Activated gamma-delta T cell (primary cell): ENCODE measurements at places on chromosomes 6 and 20.

DNA sequence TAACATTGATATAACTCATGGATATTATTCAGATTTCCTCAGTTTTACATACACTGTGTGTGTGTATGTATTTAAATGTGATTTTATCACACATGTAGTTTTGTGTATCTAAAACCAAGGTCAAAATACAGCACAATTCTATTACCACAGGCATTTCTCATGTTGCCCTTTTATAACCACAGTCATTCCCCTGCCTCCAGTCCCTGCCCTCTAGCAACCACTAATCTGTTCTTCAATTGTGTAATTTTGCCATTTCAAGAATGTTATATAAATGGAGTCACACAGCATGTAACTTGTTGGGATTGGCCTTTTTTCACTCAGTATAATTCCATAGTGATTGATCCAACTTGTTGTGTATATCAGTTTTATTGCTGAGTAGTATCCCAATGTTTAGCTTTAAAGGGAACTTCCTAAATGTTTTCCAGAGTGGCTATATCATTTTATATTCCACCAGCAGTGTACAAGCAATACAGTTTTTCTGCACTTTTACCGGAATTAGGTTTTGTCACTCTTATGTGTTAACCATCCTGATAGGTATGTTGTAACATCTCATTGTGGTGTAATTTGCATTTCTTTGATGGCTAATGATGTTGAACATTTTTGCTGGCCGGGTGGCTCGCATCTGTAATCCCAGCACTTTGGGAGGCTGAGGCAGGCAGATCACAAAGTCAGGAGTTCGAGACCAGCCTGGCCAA is 338.2 kb downstream of the SOX4 start:
- no peak for DNase-seq

- no peak for DNase-seq
Measured at GRCh38 chr6:160121558-160121957, at the start of gene SLC22A1. SLC22A1 (plus strand) TSS chr6:160121815; CDS start chr6:160121936, 121 bp downstream.

- DNase-seq: no peak
Measured at GRCh38 chr6:142213402-142213801, 66.3 kb downstream of the VTA1 start.

- DNase-seq: no peak
Measured at GRCh38 chr6:128500749-128501600, 19.4 kb downstream of the PTPRK start.

GRCh38 chr6:130019326-130020072 is 1.1 kb downstream of the L3MBTL3 start:
- DNase-seq: peak; percentile 17

GRCh38 chr6:143062551-143062950 is 1.9 kb downstream of the AIG1 start:
- DNase-seq: no peak

GRCh38 chr6:140174524-140174923 is 800.1 kb upstream of the CITED2 start:
- no peak for DNase-seq

GRCh38 chr6:7939864-7940228 is 29.3 kb upstream of the TXNDC5 start:
- DNase-seq: no peak

DNA sequence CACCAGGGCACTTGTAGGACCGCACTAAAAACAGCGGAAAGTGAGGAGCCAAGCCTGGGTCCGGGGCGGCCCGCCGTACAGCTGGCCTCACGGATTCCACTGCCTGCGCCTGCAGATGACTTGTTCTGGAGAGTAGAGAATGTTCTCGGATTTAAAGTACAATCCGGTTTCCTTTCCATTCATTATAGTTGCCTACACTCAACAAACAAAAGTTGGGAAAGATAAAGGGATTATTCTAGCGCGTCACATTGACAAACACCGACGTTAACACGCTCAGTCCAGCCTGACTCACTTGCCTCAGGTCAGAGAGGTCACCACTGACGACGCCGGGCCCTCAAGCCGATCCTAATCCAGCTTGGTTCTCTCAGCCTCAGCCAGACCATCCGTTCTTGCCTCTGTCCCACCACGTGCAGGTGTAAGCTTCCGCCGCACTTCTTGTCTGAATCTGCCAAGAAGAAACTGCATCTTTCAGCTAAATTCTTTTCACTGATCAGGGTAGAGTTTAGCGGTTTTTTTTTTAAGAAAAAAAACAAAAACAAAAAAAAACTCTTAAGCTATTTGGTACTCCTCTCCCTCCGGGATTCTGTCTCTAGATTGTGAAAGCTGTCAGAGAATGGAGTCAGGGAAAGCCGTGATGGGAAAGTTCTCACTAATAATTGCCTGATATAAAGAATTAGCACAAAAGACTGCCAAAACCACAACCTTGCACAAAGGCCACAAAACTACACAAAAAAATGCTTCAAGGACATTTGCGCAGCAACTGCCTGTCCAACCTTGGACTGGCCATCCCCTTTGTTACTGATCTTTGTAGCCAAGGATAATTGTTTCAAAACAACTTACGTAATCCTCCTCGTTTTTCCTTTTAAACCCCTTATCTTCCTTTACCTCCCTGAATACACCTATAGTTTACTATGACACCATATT is 1.1 kb upstream of the PHF10 start:
- DNase-seq: no peak

DNA sequence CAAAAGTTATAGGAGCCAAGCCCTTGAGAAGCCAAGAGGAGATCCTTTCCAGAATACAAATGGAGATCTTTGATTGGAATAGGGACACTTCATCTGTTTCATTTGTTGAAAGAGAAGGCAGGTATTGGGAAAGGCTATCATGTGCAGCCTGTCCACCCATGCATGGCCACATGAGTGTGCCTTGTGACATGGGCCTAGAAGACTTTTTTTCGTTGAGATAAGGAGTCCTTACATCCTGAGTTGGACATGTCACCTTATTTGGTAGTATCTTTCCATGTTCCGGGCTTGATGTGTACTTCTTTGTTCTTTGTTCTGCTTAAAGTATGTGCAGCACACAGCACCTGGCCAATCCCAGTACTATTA is 42.1 kb upstream of the SYNCRIP start:
- DNase-seq: no peak

DNA sequence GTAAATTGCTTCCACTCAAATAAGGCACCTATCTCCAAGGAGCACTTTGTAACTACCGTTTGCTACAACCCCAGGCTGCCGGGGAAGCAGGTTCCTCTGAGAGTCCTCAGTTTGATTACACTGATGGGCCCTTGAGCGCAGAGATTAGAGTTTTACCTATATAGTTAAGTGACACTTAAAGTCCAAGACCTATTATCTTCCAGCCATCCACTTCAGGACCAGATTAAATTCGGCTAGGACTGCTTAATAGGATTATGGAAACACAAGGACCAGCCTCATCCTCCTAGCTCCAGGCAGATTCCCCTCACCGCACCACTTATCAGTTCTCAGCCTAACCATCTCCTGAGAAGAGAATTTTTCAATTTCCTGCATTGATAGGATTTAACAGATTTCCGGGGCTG is 64.7 kb upstream of the TIAM2 start:
- DNase-seq: no peak

- no peak for DNase-seq
Measured at GRCh38 chr6:24876499-24877465, 59.0 kb downstream of the RIPOR2 start.

DNA sequence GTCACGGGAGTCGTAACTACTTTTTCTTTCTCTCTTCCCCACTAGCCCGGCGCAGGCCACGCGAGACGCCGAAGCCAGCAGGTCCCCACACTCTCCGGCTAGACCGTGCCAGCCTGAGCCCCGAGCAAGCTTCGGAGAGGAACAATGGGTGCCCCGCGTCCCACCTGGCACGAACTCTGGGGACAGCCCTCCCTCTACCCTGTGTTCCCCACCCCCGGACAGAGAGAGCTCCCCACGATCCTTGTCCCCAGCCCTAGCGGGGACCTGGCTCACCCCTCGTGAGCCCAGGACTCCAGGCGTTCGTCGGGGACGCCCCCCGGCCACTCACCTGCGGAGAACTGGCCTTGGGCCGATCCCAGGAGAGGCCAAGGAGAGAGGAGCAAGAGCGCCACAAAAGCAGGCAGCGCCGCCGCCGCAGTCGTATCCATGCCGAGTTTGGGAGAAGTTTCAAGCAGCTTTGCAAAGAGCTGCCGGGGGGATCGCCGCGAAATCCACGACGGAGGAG is 416 bp downstream of the PTPRK start:
- peak; percentile 13 for DNase-seq

DNA sequence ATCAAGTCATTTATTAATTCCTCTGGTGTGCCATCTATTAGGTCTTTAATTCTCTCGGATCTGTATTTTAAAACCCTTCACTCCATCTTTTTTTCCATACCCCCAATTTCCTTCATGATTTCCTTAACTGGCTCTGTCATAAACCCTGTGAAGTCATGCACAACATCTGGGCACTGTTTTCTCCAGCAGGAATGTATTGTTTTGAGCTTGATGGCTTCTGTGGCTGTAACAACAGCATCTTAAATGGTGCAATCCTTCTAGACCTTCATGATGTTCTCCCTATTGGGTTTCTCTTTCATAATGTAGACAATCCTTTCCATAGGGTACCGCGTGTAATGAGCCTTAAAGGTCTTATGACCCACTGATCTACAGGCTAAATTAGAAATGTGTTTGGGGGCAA is 29.0 kb downstream of the CDK19 start:
- DNase-seq: no peak

GRCh38 chr20:50195524-50196120 is 5.0 kb downstream of the CEBPB start:
- DNase-seq: no peak

- DNase-seq: no peak
Measured at GRCh38 chr6:163750431-163751031, 336.0 kb downstream of the QKI start.

GRCh38 chr6:73017476-73017875 is 207.8 kb downstream of the KHDC1L start:
- no peak for DNase-seq

GRCh38 chr20:41387444-41387851 is 20.8 kb upstream of the EMILIN3 start:
- no peak for DNase-seq

- DNase-seq: no peak
Measured at GRCh38 chr6:43990627-43991619, 136.3 kb downstream of the MRPL14 start.

DNA sequence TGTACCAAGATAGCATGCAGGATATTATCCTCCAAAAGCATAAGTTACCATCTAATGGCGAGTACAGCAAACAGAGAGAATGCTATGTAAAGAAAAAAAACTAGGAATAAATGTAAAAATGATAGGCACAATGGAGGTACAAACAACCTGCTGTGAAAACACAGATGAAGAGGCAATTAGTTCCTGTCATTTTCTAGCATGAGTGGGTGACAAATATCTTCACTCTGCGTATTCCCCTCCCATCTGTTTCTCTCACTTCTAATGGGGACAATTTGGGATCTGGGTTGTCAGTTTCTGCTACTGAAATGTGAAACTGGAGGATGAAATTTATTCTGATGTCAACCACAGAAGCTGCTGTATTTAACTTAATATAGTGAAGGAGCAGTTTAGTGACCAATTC is 11.7 kb upstream of the PTPRK start:
- no peak for DNase-seq

DNA sequence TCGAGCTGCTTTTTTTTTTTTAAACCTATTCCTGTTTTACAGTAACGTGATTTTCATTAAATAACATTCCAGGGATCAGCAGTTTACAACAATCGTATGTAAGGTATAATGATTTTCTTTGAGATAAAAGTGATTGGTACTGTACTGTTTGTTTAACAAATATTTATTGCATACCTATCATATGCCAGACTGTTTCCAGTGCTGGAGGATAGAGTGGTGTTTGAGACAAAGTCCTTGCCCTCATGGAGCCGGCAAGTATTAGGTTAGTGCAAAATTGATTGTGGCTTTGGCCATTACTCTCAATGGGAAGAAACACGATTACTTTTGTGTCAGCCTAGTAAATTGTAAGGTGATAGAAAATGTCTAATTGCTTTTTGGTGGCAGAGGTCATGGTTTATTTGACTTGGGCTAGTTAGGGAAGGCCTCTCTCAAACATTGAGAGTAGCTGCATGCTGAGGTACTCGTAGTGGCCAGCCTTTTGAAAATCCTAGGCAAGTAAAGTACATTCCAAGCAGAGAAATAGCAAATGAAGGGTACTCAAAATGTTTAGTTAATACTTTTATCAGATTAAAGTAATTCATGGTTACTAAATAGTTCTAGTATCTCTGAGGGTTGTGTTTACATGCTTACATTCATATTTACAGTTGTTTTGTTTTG is 35.6 kb downstream of the PHF3 start:
- no peak for DNase-seq

DNA sequence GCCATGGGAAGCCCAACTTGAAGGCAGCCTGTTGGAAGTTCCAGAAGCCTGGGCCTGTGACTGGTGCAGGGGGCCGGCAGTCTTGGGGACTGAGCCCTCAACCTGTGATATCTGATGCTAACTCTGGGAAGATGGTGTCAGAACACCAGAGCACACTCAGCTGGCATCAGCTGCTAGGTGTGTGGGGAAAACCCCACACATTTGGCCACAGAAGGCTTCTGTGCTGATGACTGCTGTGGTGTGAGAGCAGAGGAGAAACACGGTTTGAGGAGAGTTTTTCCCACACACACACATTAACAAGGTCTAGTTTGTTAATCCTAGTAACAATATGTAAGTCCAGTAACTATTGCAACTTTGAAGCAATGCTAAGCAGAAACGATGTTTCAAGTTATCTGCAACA is 78.0 kb downstream of the PSMB1 start:
- DNase-seq: no peak
